ENCODE measurements at places on chromosomes 3 and 15.

- no peak for DNase-seq
Measured at GRCh38 chr3:177146646-177147045, 50.6 kb downstream of the TBL1XR1 start.

DNA sequence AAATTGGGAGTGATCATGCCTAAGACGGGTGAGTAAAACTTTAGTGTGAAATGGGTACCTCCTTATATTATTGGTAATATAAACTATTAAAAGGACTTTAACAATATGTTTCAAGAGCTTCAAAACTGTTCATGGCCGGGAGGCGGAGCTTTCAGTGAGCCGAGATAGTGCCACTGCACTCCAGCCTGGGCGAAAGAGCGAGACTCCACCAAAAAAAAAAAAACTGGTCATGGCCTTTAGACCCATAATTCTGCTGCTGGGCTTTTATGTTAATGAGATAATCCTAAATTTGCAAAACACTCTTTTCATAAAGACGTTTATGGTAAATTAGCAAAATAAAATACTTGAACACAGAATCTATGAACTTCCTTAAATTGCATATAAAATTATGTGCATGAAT, 22.8 kb downstream of the TRPC1 start:
- no peak for DNase-seq

- no peak for DNase-seq
Measured at GRCh38 chr3:64209866-64210621, 15.2 kb downstream of the PRICKLE2 start.

GRCh38 chr15:91227766-91228165, 127.7 kb downstream of the SV2B start:
- DNase-seq, result no peak

GRCh38 chr3:107975529-107976201, 115.2 kb downstream of the CD47 start:
- DNase-seq, result no peak

GRCh38 chr15:69071260-69071659, 56.8 kb downstream of the NOX5 start:
- no peak for DNase-seq

- DNase-seq, result no peak
Measured at GRCh38 chr3:183591881-183592521, 36.5 kb upstream of the KLHL6 start.

DNA sequence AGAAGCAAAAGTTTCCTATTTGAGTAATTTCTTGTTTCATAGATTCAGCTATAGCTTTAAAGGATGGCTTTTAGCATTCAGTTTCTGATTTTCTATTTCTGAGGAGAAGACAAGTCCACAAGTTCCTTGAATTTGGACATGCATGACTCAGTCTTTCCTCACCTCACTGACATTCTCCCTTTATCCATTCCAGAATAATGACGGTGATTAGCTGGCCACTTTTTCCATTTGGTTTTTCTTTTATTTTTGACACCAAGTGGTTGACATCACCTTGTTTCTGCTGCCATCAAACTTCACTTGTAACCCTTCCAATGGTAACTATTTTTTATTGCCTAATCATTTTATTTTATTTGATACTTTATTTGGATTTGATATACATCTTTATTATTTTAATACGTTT, 404.4 kb upstream of the KCNMB2 start:
- no peak for DNase-seq

DNA sequence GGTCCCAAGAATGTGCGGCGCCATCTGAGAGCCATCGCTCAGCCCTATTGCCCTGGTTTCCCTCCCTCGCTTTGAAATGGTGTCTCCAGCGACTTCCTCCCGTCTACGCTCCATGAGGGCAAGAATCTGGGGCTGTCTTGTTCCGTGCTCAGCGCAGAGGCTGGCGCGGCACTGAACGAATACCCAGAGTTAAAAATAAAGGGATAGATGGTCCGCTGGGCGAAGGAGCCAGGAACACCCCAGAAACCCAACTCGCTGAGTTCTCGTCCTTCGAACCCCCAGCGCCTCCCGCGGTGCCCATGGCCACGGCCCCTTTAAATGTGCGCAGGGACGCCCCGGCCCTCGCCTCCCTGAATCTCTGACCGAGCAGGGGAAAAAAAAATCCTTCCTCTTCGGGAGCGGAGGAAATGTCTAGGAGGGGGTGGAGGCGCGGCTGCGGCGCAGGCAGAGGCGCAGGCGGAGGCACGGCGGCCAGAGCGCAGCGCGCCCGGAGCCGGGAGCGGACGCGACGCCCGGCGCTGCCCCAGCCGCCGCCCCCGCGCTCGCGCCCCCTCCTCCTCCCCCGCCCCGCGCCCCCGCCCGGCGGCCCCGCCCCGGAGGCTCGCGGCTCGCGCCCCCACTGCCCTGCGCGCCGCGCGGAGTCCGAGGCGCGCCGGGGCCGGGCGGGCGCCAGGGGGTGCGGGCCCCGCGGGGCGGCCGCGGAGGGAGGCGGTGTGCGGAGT, 8.5 kb upstream of the FGD5 start:
- no peak for DNase-seq

GRCh38 chr3:194985031-194985578, 285.9 kb downstream of the XXYLT1 start:
- no peak for DNase-seq

GRCh38 chr15:45391746-45392583, 13.6 kb upstream of the GATM start:
- no peak for DNase-seq

DNA sequence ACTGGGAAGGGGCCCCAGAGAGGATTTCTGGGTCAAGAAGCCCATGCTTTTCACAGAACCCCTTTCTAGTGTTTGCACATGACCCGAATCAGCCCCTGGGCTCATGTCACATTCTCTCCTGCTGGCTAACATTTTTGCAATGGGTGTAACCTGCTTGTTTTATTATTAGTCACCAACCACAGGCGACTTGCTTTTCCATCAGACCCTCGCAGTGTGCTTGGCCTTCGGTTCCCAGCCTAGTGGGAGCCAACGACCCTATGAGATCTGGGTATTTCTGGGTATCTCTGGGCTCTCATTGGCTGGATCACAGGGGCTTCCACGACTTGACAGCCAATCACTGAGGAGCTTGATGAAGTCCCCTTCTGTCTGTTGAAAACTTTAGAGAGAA, 11.0 kb upstream of the FBLN2 start:
- no peak for DNase-seq

DNA sequence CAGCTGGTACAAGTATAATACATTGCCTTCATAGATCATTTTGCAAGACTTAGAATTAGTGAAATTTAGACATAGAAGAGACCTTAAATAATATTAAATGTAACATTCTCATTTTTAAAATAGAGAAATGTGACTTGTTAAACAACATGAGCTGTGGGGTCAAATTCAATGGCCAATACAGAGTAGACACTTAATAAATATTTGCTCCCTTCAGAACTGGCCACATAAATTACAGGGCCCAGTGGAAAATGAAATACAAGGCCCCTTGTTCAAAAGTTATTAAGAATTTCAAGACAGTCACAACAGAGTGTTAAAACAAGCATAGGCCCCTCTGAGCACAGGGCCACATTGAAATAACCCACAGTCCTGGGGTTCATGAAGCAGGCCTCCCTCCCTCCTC, 58.1 kb upstream of the PHLDB2 start:
- no peak for DNase-seq

- DNase-seq, result no peak
Measured at GRCh38 chr3:31934018-31934417, 47.0 kb downstream of the OSBPL10 start.

DNA sequence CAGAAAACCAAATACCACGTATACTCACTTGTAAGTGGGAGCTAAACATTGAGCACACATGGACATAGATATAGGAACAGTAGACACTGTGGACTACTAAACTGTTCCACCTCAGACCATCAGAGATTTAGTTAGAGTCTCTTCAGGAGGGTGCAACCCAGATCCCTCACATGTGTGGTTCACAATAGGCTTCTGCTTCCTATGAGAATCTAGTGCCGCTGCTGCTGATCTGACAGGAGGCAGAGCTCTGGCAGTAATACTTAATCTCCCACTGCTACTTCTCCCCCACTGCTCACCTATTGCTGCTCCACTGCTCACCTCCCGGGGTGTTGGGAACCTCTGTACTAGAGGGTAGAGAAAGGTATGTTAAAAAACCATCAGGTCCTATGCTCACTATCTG, 533.3 kb downstream of the NSUN3 start:
- DNase-seq, result no peak

DNA sequence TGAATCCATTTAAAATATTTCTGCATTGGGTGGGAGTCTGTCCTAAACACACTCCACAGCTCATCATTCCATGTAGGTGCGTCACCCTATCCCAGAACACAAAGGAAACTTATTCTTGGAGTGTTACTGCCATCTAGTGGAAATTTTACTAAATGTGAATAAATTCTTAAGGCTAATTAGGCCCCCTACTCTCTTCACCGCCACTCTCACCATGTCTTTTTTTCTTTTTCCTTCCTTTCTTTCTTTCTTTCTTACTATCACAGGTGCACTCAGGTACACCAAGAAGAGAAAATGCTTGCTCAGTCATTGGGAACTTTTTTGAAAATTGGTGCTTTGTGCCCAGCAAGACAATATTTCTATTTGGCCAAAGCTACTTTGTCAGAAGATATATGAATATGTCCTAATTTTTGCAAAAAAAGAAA, 26.4 kb upstream of the ATP8B4 start:
- no peak for DNase-seq

GRCh38 chr3:78703944-78704343, 1063.9 kb downstream of the ROBO1 start:
- no peak for DNase-seq

GRCh38 chr3:32438596-32439344, 47.1 kb downstream of the CMTM7 start:
- no peak for DNase-seq

GRCh38 chr15:90001062-90001682, at the start of gene ZNF710:
Gene ZNF710, plus strand, starts transcription at chr15:90001324. Its CDS starts 65,814 bp downstream, at chr15:90067138.
- DNase-seq, result no peak

DNA sequence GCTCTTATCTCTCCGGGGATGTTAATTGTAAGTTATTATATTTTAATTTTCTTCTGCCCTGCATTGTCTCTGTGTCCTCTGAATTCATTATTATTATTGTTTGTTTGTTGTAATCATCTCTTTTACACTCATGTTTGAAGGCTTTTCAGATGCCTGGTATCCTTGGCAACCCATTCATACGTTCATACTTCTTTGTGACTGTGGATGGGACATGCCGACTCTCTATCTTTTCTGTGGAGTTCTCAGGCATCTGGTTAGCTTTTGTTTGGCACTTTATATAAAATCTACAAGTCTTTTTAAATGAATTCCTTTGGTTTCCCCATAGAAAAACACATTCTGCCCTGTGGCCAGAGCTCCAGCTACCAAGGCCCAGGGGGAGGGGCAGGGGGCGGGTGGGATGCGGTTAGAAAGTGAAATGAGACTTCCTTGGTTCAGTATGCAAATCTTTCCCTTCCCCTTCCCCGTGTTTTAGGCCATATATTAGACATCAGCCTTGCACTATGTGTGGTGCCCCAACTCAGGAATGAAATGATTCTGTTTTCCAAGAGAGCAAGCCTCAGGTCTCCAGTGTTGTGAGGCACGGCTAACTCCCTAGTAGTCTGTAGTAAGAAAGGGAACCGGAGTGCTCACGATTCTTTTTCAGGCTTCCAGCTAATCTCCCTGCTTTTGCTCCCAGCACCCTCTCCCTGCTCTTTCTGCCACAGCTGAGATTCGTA, 79.2 kb downstream of the SST start:
- no peak for DNase-seq

DNA sequence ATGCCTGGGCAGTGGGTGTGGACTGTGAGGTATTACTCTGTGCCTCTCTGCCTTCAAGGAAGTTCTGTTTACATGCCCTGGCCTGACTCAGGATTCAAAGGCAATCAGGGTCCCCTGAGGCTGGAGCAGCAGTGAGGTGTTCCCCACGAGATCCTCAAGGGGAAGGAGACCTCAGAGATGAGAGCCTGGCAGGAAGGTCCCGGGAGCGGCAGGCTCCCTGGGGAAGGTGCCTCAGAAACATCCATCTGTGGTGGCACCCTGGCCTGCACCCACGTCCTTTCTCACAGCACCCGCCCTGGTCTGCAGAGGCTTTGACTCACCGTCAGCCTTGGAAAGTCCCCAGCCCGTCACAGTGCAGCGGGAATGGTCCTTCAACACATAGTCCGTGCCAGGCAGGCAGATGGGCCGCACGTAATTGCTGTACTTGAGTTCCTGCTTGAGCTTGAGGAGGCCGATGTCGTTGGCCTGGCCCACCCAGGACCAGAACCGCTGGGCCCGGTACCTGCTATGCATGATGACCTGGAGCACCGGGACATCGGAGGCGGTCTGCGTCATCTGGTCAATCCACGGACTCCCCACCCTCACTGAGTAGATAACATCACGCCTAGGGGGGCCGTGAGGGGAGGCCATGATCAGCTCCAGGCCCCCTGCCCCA, 3.6 kb downstream of the PRSS50 start:
- DNase-seq, result no peak

DNA sequence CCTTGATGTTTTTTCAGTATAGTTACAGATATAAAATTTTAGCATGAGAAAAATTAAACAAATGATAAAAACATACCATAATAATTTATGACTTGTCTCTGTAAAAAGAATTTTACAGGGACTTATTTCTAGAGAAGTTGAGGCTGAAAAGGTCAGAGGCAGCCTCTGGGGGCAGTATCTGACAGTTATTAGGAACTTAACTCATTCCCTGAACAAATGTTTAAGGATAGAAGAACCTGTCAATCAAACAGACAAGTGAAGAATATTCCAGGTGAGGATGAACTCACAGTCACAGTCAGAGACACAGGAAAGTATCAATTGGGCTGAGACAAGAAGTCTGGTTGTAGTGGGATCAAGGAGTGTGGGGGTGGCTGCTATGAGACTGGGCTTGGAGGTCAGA, 7.3 kb downstream of the MYLK start:
- DNase-seq, result no peak

DNA sequence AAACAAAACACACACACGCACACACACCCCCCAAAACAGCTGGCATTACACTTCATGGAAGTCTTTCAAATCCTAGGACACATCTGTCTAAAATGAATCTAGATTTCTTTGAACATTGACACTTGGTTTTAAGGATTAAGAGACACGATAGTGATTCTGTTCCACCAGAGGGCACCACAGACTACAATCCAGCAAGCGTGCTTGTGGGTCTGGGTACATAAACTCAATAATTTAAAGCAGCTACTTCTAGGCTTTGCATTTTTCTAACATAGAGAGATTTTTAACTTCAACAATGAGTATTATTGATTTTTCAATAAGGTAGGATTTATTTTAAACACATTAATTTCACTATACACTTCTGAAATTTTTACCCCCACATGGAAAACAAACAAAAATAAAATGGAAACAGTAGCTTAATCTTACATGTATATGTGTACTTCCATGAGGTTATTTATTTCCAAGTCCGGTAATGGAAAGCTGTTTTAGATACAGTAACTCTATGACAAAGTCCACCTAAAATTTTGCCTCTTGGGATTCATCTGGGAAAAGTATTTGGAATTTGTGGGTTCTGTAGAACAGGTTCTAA, 564.0 kb upstream of the TGFBR2 start:
- peak; percentile 23 for DNase-seq

- no peak for DNase-seq
Measured at GRCh38 chr3:179765396-179765795, 112.6 kb downstream of the USP13 start.

Measured in stimulated activated CD4-positive, alpha-beta T cell treated with anti-CD3 and anti-CD28 coated beads, TNF-alpha, amount 100 ng/mL, for 1 hour (primary cell).